Stimulated activated CD8-positive, alpha-beta memory T cell treated with anti-CD3 and anti-CD28 coated beads, Interleukin-7, amount 100 ng/mL, for 1 hour (primary cell): ENCODE measurements at places on chromosomes 2 and 18.

DNA sequence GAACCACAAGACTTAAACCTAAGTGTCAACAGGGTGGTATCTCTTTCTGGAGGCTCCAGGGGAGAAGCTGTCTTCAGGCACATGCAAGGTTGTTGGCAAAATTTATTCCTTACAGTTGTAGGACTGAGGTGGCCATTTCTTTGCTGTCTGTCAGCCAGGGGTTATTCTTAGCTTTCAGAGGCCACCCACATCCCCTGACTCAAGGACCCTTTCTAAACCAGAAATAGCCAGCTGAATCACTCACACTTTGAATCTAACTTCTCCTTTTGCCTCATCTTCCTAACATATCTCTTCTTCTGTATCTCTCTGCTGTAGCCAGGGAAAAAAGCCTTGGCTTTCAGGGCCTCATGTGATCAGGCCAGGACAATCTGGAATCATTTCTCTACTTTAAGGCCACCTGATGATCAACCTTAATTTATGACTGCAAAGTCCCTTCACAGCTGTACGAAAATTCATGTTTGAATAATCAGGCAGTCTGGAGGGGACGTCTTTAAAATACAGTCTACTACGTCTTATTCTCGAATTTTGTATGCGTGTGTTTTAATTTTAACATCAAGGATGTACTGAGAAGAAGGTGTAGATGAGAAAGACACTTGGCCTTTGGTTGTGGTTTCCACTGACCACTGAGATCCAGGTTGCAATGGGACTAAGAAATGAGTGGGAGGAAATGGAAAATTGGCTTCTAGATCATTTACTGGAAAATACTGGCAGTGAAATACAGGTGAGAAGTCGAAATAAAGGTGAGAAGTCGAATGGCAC lies 90.4 kb downstream of the DOCK10 start:
- no peak for DNase-seq

GRCh38 chr18:33914399-33914798 lies 310.3 kb downstream of the NOL4 start:
- no peak for DNase-seq

GRCh38 chr18:12420821-12421421 lies 13.2 kb downstream of the PRELID3A start:
- DNase-seq = no peak

DNA sequence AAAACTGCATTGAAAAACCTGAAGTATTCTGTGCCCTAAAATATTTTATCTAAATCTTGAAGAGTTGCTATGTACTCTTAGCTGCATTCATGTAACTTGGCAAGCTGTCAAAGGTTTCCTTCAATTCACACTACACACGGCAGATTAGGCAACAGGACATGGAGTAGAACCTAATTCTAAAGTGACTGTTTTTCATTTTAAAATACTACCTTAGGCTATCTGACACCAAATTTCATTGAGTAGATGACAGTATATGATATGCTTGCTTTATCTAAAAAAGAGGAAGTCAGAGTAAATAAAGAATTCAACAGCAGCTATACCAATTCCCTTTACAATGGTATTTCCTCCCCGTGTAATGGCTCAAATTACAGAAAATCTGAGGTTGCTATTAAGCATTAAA lies 45.4 kb downstream of the EXOC6B start:
- DNase-seq = no peak

- no peak for DNase-seq
Observed at GRCh38 chr2:4884117-4884571, 808.0 kb upstream of the SOX11 start.
